ENCODE measurements at places on chromosomes 2 and 18.

DNA sequence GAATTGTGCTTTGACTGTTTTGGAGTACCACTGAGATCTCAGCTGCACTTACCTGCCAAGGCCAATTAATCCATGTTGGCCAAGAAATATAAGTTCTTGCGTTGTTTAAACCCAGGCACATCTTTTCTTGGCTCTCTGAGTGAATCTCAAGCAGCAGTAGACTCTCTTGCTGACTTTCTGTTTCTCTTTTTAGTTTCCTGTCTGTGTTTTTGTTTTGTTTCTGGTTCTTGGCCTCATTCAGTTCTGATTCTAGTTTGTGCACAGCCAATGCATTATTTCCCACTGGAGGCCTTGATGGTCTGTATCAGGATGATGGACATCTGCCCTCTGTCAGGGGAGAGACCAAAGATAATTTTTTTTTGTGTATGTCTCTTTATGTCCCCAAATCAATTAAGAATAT, 379.4 kb downstream of the CDH2 start:
- no peak for DNase-seq

DNA sequence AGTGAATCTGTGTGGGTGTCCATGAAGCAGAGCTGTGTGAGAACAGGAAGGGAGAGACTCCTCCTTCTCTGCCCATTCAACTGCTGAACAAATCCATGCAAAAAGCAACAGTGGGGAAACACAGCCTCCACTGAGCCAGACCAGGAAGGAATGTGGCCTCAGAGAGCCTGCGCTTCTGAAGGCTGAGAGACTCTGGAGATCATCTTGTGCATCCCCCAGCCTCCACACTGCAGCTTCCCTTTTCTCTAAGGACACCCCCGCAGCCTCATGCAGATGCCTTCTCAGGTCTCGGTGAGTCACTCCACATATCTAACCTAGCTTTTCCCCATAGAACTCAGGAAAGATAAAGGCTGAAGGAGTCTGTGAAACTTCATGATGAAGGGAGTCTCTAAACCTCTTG, 402.9 kb downstream of the TNS1 start:
- DNase-seq, result no peak

GRCh38 chr2:191688934-191689695, 11.2 kb downstream of the NABP1 start:
- no peak for DNase-seq

- DNase-seq, result no peak
Measured at GRCh38 chr2:236988690-236989624, 96.7 kb upstream of the COPS8 start.

- no peak for DNase-seq
Measured at GRCh38 chr2:85213901-85214512, 80.8 kb downstream of the TCF7L1 start.

DNA sequence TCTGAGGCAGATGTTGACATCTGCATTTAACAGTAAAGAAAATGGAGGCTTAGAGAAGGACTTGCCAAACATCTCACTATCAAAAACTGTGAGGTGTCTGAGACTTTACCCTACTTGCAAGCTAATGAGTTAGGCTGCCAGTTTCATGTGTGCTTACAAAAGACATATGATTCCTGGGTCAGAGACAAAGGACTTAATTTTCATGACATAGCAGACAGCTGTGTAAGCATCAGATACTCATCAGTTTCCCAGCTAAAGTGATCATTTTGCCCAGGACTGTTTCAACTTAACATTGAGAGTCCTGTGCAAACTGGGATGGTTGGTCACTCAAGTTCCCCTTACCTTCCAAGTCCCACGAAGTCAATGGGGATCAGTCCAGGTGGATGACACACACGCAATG, 18.9 kb upstream of the DAPL1 start:
- DNase-seq, result no peak

- DNase-seq, result no peak
Measured at GRCh38 chr2:179181002-179181401, 83.6 kb downstream of the SESTD1 start.

DNA sequence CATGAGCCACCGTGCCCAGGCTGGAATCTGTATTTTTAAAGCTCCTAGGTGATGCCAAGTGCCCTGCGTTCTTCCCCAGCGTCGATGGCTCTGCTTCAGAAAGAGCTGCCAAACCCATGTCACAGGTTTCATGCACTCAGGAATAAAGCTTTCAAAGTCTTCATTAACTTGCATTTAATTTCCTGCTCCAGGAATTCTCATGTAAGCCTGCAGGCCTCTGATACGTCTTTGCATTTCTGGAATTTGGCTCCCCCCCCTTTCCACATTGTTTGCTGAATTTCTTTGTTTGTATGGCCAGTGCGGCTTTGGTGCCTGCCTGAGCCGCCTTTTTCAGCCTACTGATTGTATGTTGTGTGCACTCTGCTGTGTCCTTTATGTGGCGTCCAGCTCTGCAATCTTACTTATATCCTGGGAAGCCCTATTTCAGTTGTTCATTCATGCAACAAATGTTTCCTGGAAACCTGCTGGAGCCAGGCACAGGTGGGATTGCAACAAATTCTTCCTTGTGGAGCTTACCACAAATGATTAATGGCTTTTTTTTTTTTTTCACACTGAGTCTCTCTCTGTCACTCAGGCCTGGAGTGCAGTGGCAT, 17.9 kb upstream of the OTOF start:
- no peak for DNase-seq
